ENCODE measurements at places on chromosomes 2 and 18. TPM values are rescaled to one million over a fixed set of nuclear protein-coding genes. Genes with fewer than 3 reads are reported as not detected.

LIMS2 gene
- total RNA-seq = 5.7 TPM

CUL3 gene
- total RNA-seq = 82.5 TPM

MAL gene
- total RNA-seq = 4.2 TPM

FAM237A gene
- total RNA-seq = not detected

TCF4 gene
- total RNA-seq = 205 TPM

FIGN gene
- total RNA-seq = 1.0 TPM

BUB1 gene
- 7.8 TPM for total RNA-seq

Measured in skeletal muscle tissue (tissue), 5 donors.